SJSA1 (cell line): ENCODE measurements at places on chromosomes 3 and 15.

GRCh38 chr3:185093116-185093515, 59.7 kb downstream of the C3orf70 start:
- no peak for DNase-seq

- no peak for DNase-seq
Observed at GRCh38 chr15:52066842-52067544, 45.6 kb downstream of the BCL2L10 start.

DNA sequence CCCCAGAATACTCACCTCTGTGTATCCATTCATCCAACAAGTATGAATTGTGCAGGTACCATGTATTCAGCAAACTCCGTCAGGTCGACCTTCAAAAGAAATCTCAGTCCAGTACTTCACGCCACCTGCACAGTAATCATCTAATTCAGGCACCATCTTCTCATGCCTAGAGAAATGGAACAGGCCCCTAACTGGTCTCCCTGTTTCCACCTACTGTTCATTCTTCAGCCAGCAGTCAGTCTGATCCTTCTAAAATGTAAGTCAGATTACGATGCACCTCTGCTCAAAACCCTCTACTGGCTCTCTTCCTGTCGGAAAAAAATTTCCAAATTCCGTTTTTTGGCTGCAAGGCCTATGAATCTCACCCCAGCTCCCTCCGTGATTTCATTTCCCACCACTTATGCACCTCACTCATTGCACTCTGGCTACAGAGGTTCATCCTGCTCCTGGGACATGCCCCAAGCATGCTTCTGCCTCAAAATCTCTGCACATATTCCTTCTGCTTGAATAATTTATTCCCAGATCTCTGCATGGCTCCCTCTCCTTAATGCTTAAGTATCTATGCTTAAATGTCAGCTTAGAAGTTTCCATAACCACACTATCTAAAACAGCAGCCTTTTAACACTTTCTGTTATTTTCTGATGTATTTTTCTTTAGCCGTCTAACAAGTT, 47.5 kb upstream of the PPP2R3A start:
- DNase-seq = no peak

DNA sequence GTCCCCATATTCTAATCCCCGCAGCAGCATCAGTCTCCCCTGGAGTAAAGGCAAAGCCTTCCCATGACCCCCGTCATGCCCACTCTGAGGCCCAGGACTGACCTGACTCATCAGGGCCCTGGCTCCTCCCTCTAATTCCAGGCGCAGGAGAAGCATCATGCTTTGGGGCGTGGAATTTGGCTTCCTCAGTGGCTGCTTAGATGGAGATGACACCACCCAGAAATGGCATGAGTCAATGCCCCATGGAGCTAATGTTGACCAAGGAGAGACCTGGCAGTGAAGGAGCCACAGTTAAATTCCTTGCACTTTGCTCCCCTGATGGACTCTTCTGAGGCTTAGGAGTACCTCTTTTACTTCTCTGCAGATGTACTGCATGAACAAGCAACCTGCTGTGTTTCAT, 204.2 kb upstream of the PROK2 start:
- DNase-seq = no peak

DNA sequence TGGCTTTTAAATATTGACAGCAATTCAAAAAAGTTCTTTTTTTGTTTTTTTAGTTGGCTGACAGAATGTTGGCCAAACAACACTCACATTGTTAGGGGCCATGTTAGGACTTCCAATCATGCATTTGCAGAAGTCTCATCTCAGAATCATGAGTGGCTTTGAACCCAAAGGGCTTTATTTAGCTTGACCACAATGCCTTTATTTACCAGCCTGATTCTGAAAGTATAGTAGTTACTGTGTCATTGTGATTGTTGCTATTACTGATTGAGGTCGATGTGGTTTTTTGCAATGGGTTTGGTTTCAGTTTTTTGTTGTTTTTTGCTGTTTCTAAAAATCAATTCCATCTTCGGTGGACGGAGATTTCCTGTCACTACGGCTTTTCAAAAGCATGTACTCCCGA, 7.2 kb downstream of the GLDN start:
- no peak for DNase-seq

DNA sequence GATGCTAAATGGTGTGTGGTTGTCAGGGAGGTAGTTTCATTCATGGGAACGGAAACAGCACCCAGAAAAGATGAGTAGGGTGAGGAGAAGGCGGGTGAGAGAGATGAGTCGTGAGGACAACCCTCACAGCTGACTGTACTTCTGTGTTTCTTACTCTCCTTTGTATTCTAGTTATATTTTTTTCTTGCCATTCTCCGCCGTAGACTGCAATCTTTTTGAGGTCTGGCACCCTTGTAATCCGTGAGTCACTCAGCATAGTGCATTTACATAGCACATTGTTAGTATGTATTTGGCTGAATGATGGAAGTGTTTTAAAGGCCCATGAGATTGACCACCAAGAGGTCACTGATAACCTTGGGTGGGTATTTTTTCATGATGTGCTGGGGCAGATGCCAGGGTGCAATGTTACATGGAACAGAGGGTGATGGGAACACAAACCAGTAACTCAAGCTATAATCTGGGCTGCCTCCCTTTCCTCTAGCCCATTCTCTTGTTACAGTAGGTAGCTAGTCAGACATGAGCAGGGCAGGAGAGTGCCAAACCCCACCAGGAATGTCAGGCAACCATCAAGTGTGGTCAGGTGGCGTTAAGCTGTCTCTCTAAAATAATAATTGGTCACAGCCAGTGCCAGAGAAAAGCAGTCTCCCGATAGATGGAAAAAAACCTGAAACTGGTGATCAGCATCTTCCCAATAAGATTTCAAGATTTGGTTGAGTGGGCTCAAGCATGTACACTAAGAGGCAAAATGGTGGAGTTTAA, 18.8 kb upstream of the DGKG start:
- no peak for DNase-seq

DNA sequence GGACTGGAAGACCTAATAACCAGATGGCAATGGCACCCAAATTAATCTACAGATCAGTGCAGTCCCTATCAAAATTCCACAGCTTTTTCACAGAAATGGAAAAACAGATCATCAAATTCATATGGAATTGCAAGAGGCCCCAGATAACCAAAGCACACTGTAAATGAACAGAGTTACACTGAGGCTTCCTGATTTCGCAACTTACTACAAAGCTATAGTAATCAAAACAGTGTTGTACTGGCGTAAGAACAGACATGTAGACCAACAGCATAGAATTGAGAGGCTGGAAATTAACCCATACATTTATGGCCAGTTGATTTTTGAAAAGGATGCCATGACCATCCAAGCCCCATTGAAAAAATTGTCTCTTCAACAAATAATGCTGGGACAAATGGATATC, 16.2 kb downstream of the XPC start:
- no peak for DNase-seq
